ENCODE measurements at places on chromosomes 1 and 21.

GRCh38 chr1:103788377-103788776, 38.7 kb downstream of the AMY1C start:
- DNase-seq, result no peak

- no peak for DNase-seq
Measured at GRCh38 chr1:47992720-47993415, 4.3 kb downstream of the TRABD2B start.

GRCh38 chr1:1285102-1285571, 4.9 kb downstream of the SCNN1D start:
- DNase-seq, result no peak

- peak; percentile 66 for DNase-seq
Measured at GRCh38 chr1:186738926-186739325, 58.7 kb upstream of the PTGS2 start.

- no peak for DNase-seq
Measured at GRCh38 chr1:16302709-16303627, 49.3 kb downstream of the FBXO42 start.

GRCh38 chr1:18100491-18101063, 7.0 kb upstream of the IGSF21 start:
- peak; percentile 7 for DNase-seq

DNA sequence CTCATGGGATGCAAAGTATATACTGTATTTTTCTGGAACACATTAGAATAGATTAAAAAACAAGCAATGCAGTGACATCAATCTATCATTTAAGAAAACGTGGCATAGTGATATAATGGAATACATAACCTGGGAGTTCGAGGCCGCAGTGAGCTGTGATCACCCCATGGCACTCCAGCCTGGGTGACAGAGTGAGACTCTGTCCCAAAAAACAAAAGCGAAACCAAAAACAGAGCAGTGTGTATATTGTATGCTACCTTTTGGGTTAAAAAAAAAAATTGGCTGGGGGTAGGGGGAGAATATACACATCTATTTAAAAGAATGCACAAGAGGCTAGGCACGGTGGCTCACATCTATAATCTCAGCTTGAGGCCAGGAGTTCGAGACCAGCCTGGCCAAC, 13.5 kb downstream of the SLC2A1 start:
- no peak for DNase-seq

- no peak for DNase-seq
Measured at GRCh38 chr1:80305466-80305865, 1298.9 kb upstream of the ADGRL4 start.

GRCh38 chr1:96722958-96723357, 1.4 kb downstream of the PTBP2 start:
- DNase-seq, result no peak

- no peak for DNase-seq
Measured at GRCh38 chr1:153626904-153627714, at the start of gene S100A13. Gene S100A13 (minus strand): TSS chr1:153627505. CDS start chr1:153626472, 1,033 bp downstream.

DNA sequence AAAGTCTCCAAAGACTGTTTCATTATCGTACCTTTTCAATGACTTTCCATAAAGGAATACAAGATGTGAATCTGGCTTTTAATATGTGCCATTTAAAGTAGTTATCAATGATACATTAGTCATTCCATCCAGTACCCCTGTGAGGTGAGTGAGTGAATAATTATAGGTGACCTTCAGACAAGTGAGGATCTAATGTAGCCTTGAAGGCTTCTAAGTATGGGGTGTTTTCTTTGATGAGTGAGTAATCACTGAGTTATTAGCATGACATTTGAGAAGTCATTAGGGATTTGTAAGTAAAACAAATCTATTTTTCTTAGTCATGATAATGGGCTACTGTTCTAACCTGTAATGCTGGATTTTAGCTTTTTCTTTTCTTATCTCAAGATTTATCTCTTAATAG, 831.4 kb downstream of the ADGRL2 start:
- no peak for DNase-seq

GRCh38 chr1:173205146-173206051, 1.7 kb downstream of the TNFSF4 start:
- no peak for DNase-seq

GRCh38 chr1:1783320-1783719, 5.0 kb upstream of the NADK start:
- DNase-seq, result no peak

DNA sequence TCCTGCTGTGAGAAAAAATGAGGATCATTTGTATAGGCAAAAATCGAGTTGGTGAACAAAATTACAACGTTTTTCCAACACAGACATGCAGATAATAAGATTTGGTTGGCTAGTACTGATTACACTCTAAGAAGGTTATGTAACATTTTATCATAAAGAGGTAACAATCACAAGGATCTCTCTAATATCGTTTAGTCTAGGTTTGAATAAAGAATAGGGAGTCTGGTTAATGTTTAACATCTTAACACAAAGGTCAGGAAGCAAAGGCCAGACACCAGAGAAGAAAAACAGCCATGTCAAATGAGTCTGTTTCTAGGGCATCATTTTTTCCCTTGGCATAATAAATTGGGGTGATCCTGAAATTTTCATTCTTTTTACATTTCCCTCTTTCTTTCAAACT, 207.4 kb upstream of the CHRM3 start:
- DNase-seq, result no peak

- no peak for DNase-seq
Measured at GRCh38 chr1:18241891-18242290, 134.3 kb downstream of the IGSF21 start.
